ENCODE measurements at places on chromosomes 1 and 21. TPM values are rescaled to one million over a fixed set of nuclear protein-coding genes. Genes with fewer than 3 reads are reported as not detected.

COL11A1 gene
- total RNA-seq, result under 0.01 TPM

BRINP3 gene
- not detected for total RNA-seq

SAMD13 gene
- 2.4 TPM for total RNA-seq

CNTN2 gene
- not detected for total RNA-seq

SLFNL1 gene
- 0.57 TPM for total RNA-seq

BARHL2 gene
- total RNA-seq, result not detected

FCER1G gene
- not detected for total RNA-seq

MNDA gene
- not detected for total RNA-seq

FAM72C gene
- 0.33 TPM for total RNA-seq

HJV gene
- not detected for total RNA-seq

CRP gene
- total RNA-seq, result not detected

TARS2 gene
- 14.4 TPM for total RNA-seq

CELA2A gene
- not detected for total RNA-seq

CLIC4 gene
- 615 TPM for total RNA-seq

MROH9 gene
- total RNA-seq, result not detected

KCNK1 gene
- total RNA-seq, result not detected

All from vein endothelial cell (primary cell).